NCI-H2107 (cell line): ENCODE measurements at places on chromosomes 1 and 21.

DNA sequence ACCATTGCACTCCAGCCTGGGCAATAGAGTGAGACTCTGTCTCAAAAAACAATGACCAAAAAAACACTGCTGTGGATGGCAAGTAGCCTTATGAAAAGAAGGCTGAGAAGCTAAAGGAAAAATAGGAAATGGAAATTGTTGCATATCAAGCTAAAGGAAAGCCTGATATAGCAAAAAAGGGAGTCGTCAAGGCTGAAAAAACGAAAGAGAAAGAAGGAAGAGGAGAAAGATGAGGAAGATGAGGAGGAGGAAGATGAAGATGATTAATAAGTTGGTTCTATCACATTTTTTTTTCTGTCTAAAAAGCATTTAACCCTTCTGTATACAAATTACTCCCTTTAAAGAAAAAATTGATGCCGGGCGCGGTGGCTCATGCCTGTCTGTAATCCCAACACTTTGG is 10.2 kb upstream of the PRDX1 start:
- DNase-seq, result no peak

DNA sequence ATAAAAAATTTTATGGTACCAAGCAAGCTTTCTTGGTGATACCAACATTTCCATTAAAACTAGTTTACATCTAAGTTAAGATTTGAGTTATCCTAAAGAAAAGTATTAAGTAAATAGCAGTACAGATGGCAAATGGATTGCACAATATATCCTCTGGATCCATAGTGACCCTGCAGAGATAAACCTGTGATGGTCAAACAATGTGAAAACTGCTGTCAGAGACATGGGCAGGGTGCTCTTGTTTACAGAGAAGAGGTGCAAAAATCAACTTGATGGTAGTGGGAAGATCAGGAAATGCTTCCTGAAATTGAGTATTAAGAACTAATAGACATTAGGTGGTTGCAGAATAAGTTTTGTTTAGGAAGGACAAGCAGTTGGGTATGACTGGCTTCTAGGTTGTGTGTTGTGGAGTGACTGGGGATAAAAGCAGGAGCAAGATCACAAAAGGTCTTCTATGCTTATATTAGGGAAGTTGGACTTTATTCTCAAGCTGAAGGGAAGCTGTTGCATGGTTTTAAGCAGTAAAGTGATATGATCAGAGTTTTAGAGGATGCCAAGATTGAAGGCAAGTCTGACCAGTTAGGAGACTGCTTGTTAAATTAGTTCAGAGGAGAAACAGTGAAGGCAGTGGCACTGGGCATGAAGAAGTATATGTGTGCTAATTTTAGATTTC is 9.9 kb downstream of the TTC3 start:
- no peak for DNase-seq

GRCh38 chr21:45539046-45539795 is 3.0 kb downstream of the SLC19A1 start:
- DNase-seq, result no peak

GRCh38 chr1:36938819-36939218 is 95.5 kb downstream of the GRIK3 start:
- DNase-seq, result no peak

DNA sequence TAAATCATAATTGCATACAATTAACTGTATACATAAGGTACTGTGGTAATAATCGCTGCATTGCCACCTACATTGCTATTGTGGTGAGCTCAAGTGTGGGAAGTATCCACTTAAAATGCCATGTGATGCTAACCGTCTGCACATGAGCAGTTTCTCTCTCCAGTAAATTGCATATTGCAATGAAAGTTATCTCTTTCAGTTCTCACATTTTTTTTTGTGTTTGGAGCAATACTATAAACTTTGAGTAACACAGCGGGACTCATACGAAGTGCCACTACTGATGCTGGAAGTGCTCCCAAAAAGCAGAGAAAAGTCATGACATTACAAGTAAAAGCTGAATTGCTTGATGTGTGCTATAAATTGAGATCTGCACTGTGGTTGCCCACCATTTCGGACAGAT is 38.5 kb downstream of the DISC1 start:
- DNase-seq, result peak; percentile 18

DNA sequence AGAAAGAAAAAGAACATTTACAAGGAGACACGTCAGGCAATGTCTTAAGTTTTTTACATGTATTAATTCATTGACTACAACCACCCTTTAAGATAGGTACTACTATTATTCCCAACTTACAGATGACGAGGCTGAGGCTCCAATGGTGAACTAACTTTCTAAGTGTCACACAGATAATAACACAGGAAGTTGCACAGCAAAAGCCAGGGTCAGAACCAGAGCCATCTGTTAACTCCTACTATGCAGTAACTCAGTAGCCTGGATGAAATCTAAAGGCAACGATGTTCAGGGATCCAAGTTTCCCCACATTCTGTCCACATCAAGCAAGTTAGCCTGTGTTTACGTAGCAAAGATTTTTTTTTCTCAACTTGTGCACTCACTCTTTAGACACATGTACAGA is 371.7 kb downstream of the PTPRC start:
- no peak for DNase-seq

GRCh38 chr1:210731193-210731592 is 402.5 kb downstream of the HHAT start:
- DNase-seq, result no peak

DNA sequence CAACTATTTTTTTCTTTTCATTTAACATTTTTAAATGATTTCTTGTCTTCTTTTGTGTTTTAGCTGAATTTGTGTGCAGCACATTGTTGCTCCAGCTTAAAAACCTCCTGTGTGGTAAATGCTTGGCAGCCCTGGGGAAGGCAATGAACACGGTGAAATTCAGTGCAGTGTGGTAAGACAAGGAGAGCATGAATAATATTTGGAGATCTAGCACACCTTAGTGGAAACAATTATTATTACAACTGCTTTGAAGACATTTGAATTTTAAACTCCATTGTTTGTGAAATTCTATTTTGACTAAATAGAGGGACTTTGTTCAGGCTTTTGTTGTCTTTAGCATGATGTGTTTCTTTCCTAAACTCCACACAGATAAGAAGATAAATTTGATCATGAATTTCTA is 242.6 kb upstream of the CXADR start:
- peak; percentile 16 for DNase-seq

- DNase-seq, result no peak
Measured at GRCh38 chr1:147611586-147611985, 58.7 kb downstream of the ACP6 start.

DNA sequence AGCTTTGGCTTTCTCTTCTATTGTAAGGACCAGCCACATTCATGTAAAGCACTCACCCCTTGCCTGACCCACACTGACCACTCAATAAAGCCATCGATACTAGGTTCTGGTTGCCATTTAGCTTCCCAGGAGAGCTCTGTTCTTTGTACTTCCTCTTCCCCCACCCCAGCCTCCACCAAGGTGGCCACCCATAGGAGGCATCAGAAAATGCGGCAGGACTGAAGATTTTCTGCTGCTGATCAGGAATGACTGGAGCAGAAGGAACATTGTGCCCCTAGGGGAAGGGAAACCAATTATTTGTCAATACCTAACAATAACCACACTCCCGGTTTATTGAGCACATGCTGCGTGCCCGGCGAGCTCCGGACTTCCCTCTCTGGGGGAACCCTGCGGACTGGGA is 5.2 kb upstream of the SMIM12 start:
- DNase-seq, result no peak

DNA sequence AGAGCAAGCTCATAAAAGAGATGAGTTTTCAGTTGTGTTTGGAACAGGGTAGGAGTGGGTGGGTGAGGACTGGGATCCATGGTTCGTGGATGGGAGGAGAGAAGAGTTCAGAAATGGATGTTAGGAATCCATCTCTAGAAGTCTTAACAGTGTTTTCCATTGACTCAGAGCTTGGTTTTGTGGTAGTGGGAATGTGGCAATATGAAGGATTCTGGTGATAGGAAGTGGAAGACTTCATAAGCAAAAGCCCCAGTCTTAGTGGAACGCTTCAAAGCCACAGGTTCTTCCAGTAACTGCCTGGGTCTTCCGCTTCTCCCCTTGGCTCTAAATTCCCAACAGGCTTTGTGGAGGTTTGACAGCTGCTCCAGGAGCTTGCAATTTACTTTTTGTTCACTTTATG is 167.9 kb downstream of the KCNJ6 start:
- no peak for DNase-seq

DNA sequence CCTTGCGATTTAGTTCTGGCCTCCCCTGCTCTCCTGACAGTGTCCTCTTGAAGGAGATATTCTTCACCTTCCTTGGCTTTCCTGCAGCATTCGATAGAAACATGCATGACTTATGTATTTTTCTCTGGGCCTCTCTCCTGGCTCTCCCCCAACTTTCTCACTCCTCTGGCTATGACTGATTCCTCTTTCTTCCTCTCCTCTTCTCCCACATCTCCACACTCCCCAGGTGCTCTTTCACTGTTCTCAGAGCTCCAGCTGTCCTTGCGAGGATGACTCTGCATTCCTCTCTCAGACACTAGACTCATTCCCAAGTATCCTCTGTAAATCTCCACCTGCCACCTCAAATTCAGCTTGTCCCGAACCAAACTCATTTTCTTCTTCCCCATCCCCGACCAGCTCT is 18.0 kb downstream of the LRRC42 start:
- DNase-seq, result no peak

- no peak for DNase-seq
Measured at GRCh38 chr1:3408751-3409266, 45.7 kb upstream of the ARHGEF16 start.

DNA sequence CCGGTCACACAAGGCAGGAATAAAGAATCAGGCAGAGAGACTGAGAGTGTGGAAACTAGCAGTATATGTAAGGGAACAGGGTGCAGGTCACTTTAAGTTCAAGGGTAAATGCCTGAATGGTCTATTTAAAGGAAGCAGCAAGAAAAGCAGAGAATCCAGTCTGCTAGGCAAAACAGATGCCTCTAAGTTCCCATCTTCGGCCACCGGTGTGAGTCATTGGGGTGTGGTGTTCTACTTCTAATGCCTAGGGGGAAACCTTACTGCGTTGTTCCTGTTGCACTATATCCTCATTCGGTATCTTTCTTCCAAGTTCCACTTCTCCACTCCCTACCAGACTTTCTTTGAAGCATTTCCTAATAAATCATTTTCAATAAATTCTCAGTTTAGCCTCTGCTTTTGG is 259.9 kb downstream of the HHIPL2 start:
- no peak for DNase-seq

- DNase-seq, result no peak
Measured at GRCh38 chr1:210800301-210800700, 333.6 kb downstream of the KCNH1 start.

GRCh38 chr1:184813528-184814089 is 59.0 kb upstream of the EDEM3 start:
- no peak for DNase-seq

GRCh38 chr1:6198646-6199297 is 623 bp downstream of the RPL22 start:
- no peak for DNase-seq

- DNase-seq, result no peak
Measured at GRCh38 chr1:117658676-117659075, 52.8 kb downstream of the TENT5C start.

- no peak for DNase-seq
Measured at GRCh38 chr1:214420341-214420740, 131.1 kb downstream of the PTPN14 start.

GRCh38 chr1:176601348-176601747 is 138.4 kb downstream of the PAPPA2 start:
- DNase-seq, result no peak

GRCh38 chr1:155522069-155522468 is 40.5 kb downstream of the ASH1L start:
- no peak for DNase-seq

- DNase-seq, result no peak
Measured at GRCh38 chr1:182598296-182598695, 5.9 kb downstream of the RGS16 start.

GRCh38 chr1:225928186-225929175 is 4.4 kb upstream of the PYCR2 start:
- no peak for DNase-seq

DNA sequence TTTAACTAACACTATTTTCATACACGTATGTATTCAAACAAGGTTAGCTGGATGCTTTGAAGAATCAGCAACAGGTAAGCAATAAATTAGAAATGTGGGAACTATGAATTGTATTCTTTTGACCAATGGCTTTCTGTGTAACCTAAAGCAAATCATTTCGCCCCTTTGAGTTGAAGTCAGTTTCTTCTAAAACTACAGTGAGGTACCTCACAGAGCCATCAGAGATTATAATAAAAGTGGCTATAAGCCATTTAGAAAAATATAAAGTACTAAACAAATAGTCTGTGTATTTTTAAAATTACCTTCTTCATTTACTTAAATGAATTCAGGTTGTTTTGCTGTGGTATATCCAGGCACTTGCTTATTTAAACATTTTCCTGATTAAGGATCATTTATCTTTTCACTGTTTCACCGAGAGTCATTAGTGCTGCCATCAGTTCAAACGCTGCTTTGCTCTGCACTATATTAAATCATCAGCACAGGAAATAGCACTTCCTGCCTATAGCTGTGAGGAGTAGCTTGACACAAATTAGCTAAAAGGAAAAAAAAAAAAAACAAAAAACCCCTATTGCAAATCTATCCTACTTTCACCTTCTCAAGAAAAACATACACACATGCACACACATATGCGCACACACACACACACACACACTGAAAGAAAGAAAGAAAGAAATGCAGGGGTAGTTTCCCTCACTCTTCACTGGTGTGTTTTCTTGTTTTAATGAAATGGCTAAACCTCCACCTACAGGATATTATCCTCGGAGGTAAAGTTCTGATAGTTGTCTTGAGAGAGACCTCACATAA is 39.8 kb upstream of the C1orf105 start:
- DNase-seq, result no peak

- DNase-seq, result no peak
Measured at GRCh38 chr1:41419584-41420295, 58.5 kb downstream of the FOXO6 start.

DNA sequence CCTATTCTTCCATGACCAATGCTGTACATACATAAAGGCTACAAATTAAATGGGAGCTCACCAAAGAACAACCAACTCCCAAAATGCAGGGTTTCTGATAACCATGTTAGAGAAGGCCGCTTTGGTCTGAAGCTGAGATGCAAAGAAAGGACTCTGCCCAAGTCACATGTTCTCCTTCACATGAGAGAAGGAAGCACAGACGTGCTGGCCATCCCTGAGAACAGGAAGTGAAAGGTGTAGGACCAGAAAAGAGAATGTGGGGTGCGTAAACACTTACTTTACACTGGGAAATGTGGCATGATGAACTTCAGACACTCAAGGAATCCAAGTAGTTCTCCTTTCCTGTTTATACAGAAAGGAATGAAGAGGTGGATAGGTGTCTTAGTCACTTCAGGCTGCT is 31.7 kb upstream of the TADA1 start:
- no peak for DNase-seq
